ENCODE measurements at places on chromosomes 2 and 18.

DNA sequence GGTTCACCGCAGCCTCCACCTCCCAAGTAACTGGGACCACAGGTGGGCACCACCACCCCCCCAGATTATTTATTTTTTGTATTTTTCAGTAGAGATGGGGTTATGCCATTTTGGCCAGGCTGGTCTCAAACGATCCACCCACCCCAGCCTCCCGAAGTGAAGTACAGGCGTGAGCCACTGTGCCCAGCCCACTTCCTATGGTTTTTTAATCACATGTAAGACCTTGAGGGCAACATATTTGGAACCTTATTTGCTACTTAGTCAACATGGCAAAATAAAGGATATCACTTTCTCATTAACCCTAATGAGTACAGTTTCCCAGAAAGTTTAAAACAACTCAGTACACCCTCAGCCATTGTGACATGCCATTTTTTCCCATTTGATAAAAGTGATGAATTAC is 64.7 kb downstream of the EIF5B start:
- DNase-seq: no peak

GRCh38 chr2:6441800-6442199 is 423.9 kb downstream of the CMPK2 start:
- DNase-seq: no peak

DNA sequence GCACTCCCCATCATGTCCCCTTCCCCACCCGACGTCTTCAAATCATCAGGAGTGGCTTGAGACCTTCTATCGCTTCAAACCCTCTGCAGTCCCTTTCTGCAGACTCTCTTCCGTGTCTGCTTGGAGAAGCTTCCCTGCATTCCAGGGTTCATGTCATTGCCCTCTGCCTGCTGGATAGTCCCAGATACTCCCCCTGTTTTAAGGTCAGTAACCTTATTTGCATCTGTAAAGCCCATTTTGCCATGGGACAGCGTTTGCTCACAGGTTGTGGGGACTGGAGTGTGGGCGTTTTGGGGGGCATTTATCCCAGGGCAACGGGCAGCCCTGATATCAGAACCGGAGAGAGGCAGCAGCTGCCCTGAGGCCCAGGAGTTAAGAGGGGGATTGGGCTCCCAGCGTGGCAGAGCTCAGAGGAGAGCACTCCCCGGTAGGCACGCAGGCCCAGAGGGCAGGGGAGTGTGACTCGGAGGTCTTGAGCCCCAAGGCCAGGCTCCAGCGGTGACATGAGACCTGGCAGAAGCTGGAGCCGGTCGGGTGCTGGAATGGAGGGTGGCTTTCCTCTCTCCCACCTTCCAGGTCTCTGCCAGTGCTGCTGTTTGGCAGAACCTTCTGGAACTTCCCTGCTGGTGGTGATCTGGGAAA is 73.8 kb downstream of the RTP5 start:
- no peak for DNase-seq

DNA sequence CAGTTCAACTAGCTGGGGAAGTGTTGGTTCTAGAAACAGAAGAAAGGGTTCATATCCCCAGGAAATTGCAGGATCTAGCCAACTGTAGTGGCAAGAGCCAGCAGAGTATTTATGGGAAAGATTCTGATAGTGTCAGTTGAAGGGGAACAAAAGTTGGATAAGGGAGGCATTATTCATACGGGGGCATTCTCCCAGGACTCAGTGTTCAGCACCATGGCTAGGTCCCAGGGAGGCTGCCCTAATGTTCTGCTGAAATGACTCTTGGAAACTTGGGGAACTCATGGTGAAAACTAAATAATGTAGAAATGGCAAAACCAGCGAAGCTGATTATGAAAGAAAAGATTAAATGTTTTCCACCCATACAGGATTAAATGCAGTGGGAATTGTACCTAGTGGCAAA is 543.7 kb downstream of the TRIB2 start:
- no peak for DNase-seq

GRCh38 chr2:20580690-20581437 is 70.0 kb downstream of the HS1BP3 start:
- no peak for DNase-seq

DNA sequence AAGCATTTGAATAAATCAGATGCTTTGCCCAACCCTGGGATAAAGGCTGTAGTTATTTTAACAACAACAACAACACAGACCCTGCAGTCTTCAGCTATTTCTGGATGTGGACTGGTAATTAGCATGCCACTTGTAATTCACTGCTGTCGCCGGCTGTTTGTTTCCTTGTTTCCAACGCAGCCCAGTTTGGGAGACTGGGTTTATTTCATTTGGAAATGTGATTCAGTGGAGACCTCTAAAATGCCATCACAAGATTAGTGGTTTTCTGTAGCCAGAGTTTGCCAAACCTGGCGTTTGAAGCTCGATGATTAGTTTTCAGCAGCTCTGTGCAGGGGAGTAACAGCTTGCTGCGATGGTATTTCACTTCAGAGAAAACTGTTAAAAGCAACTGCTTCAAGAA is 83.5 kb downstream of the LDLRAD4 start:
- DNase-seq: no peak
